ENCODE measurements at places on chromosomes 11 and 22.
A peak's percentile ranks its signal among the peaks of the same experiment; 100 is the strongest.

DNA sequence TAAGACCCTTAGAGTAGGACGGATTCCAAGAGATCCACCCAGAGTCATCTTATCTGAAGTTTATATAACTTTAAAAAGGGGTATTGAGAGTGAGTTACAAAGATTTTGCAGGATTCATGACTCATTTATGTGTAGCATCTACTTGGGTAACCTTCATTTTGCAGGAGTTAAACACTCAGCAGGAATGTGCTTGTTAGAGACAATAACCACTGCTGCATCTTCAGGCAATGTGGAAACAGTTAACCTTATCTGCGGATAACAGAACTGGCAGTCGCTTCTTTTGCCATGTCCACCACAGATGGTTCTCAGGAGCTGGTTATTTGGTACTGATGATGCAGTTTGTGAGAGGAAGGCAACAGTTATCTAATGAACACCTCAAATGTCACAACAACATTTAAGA is 417.9 kb upstream of the DDI1 start:
- no peak overlapping the region for H3K4me3 ChIP-seq
- DNase-seq = no peak
- no peaks in the 10 kb centered on the region for H3K36me3 ChIP-seq
- no peak overlapping the region for H3K27ac ChIP-seq
- H3K27me3 ChIP-seq = no peaks in the 10 kb centered on the region

GRCh38 chr11:128776069-128776423 is 82.2 kb downstream of the FLI1 start:
- H3K27ac ChIP-seq = no peak overlapping the region
- H3K4me3 ChIP-seq = no peak overlapping the region
- no peaks in the 10 kb centered on the region for H3K27me3 ChIP-seq
- H3K36me3 ChIP-seq = no peaks in the 10 kb centered on the region
- no peak for DNase-seq

GRCh38 chr11:78363024-78363619 is 54.5 kb downstream of the GAB2 start:
- peaks cover 60% of the 10 kb centered on the region for H3K4me1 ChIP-seq
- no peak overlapping the region for H3K4me3 ChIP-seq
- H3K27ac ChIP-seq = peak overlapping the region; percentile 75
- DNase-seq = no peak
- no peaks in the 10 kb centered on the region for H3K27me3 ChIP-seq

- peak overlapping the region; percentile 92 for H3K27ac ChIP-seq
- DNase-seq = no peak
- no peaks in the 10 kb centered on the region for H3K36me3 ChIP-seq
- peaks cover 14% of the 10 kb centered on the region for H3K4me1 ChIP-seq
- H3K4me3 ChIP-seq = peak overlapping the region; percentile 100
Measured at GRCh38 chr11:2400762-2401435, 349 bp downstream of the TSSC4 start.

GRCh38 chr11:45967506-45967905 is 45.0 kb downstream of the LARGE2 start:
- DNase-seq = no peak
- peaks cover 31% of the 10 kb centered on the region for H3K4me1 ChIP-seq
- no peak overlapping the region for H3K4me3 ChIP-seq
- H3K36me3 ChIP-seq = no peaks in the 10 kb centered on the region
- no peaks in the 10 kb centered on the region for H3K27me3 ChIP-seq

GRCh38 chr11:113329725-113330124 is 15.3 kb downstream of the TTC12 start:
- DNase-seq = no peak
- no peaks in the 10 kb centered on the region for H3K4me1 ChIP-seq
- H3K36me3 ChIP-seq = no peaks in the 10 kb centered on the region
- H3K27me3 ChIP-seq = no peaks in the 10 kb centered on the region
- no peak overlapping the region for H3K27ac ChIP-seq

- H3K27me3 ChIP-seq = 0 out of 2 replicates have a peak, but pooled peaks cover 2% of the 10 kb centered on the region
- H3K27ac ChIP-seq = no peak overlapping the region
- no peak overlapping the region for H3K4me3 ChIP-seq
- H3K4me1 ChIP-seq = no peaks in the 10 kb centered on the region
- no peak for DNase-seq
Measured at GRCh38 chr11:64516226-64516625, 74.8 kb upstream of the SLC22A12 start.

GRCh38 chr22:17916226-17916889 is 108.0 kb downstream of the MICAL3 start:
- DNase-seq = no peak
- H3K4me3 ChIP-seq = no peak overlapping the region
- H3K4me1 ChIP-seq = peaks cover 32% of the 10 kb centered on the region
- no peaks in the 10 kb centered on the region for H3K36me3 ChIP-seq

DNA sequence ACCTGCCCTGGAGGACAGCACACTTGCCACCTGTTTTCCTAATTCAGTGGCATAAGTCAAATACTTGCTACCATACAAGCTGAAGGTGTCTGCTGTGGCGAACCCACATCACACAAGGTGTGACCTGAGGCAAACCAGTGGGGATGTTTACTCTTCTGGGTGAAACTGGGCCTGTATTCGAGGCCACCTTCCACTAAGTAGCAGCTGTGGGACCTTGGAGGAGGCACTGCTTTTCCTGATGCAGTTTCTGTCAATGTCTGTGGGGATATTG is 927.4 kb downstream of the BRD1 start:
- no peak for DNase-seq
- no peaks in the 10 kb centered on the region for H3K36me3 ChIP-seq
- H3K4me3 ChIP-seq = no peak overlapping the region
- H3K4me1 ChIP-seq = no peaks in the 10 kb centered on the region

All from Caco-2 (cell line).